ENCODE measurements at places on chromosomes 4 and X. TPM values are rescaled to one million over a fixed set of nuclear protein-coding genes. Genes with fewer than 3 reads are reported as not detected.

GRCh38 chrX:70436343-70436742 lies 8.3 kb upstream of the DLG3 start:
- no peak overlapping the region for H3K4me3 ChIP-seq
- no peak overlapping the region for H3K27ac ChIP-seq
- H3K36me3 ChIP-seq: no peaks in the 10 kb centered on the region
- H3K27me3 ChIP-seq: no peaks in the 10 kb centered on the region

DNA sequence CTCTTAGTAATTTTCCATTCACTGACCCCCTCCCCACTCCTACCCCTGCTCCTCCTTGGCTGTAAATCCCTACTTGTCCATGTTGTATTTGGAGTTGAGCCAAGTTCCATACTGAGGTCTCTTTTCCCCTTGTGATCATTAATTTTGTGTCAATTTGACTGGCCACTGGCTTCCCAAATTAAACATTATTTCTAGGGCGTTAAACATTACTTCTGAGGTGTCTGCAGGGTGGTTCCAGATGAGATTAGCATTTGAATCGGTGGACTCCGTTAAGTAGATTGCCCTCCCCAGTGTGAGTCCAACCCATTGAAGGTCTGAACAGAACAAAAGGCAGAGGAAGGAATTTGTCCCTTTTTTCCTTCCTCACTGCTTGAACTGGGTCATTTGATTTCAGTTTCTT lies 25.7 kb downstream of the SLC39A8 start:
- no peak overlapping the region for H3K4me3 ChIP-seq
- H3K4me1 ChIP-seq: peaks cover 9% of the 10 kb centered on the region
- DNase-seq: no peak
- no peaks in the 10 kb centered on the region for H3K27me3 ChIP-seq

- H3K36me3 ChIP-seq: no peaks in the 10 kb centered on the region
- H3K4me3 ChIP-seq: no peak overlapping the region
- H3K27ac ChIP-seq: no peak overlapping the region
Observed at GRCh38 chr4:7787681-7788141, 151.9 kb downstream of the AFAP1 start.

DNA sequence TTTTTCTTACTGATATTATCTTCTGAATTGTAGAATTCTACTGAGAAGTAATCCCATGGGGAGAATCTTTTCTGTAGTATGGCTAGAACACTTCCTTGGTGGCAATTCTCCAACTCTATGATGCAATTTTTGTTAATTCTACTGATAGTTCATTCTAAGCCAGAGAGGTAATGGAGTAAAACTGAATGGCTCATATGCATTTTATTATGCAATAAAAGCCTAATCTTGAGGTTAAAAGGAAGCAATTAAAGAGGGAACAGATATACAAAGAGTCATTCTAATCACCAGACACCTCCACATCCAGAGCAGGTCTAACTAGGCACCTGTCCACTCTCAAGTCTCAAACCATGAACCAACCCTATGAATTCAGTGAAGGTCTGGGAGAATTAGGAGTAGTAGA lies 9.7 kb downstream of the RAP2C start:
- no peak overlapping the region for H3K4me3 ChIP-seq
- H3K4me1 ChIP-seq: peaks cover 12% of the 10 kb centered on the region
- DNase-seq: no peak
- no peak overlapping the region for H3K27ac ChIP-seq

DNA sequence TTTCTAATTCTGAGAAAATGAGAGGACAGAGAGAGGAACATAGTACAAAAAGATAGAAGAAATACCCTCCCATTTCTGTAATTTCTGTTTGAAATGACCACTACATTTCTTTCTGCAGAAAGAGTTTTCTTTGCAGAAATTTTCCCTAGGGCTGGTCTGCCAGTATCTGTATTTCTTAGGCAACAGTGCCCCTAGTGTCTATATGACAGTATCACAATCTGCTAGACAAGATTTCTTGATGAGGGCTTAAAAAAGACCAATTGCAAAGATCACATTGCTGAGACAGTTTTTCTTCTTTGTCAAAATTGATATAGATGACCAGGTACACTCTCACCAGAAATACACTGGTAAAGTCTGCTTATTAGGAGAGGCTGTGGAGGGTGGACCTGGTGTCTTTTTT lies 81.0 kb upstream of the ZDHHC15 start:
- H3K27ac ChIP-seq: no peak overlapping the region
- no peaks in the 10 kb centered on the region for H3K4me1 ChIP-seq
- H3K4me3 ChIP-seq: no peak overlapping the region
- no peaks in the 10 kb centered on the region for H3K27me3 ChIP-seq

- H3K4me1 ChIP-seq: no peaks in the 10 kb centered on the region
- H3K36me3 ChIP-seq: no peaks in the 10 kb centered on the region
- H3K27ac ChIP-seq: no peak overlapping the region
- no peaks in the 10 kb centered on the region for H3K27me3 ChIP-seq
- H3K4me3 ChIP-seq: no peak overlapping the region
Observed at GRCh38 chrX:138157850-138158249, 553.7 kb downstream of the FGF13 start.

DNA sequence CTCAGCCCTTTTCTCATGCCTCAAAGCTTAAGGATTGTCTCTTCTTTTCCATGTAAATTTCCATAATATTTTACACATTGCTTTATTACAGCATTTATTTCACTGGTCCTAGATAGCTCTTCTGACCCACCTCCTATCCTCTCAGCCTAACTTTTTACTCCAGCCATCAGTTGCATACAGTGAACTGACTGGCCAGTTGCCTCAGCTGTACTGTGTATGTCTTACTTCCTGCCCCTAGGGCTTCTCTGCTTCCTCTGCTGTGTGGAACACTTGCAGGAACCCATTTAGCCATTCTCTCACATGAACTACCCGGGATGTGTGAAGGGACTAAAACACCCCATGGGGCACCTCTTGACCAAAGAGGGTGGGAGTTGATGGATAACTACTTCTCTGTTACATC lies 18.0 kb downstream of the C4orf33 start:
- no peak overlapping the region for H3K27ac ChIP-seq
- H3K4me3 ChIP-seq: no peak overlapping the region
- no peaks in the 10 kb centered on the region for H3K36me3 ChIP-seq
- no peaks in the 10 kb centered on the region for H3K4me1 ChIP-seq
- DNase-seq: no peak
- no peaks in the 10 kb centered on the region for H3K27me3 ChIP-seq

The FGF5 gene
- total RNA-seq: not detected

DNA sequence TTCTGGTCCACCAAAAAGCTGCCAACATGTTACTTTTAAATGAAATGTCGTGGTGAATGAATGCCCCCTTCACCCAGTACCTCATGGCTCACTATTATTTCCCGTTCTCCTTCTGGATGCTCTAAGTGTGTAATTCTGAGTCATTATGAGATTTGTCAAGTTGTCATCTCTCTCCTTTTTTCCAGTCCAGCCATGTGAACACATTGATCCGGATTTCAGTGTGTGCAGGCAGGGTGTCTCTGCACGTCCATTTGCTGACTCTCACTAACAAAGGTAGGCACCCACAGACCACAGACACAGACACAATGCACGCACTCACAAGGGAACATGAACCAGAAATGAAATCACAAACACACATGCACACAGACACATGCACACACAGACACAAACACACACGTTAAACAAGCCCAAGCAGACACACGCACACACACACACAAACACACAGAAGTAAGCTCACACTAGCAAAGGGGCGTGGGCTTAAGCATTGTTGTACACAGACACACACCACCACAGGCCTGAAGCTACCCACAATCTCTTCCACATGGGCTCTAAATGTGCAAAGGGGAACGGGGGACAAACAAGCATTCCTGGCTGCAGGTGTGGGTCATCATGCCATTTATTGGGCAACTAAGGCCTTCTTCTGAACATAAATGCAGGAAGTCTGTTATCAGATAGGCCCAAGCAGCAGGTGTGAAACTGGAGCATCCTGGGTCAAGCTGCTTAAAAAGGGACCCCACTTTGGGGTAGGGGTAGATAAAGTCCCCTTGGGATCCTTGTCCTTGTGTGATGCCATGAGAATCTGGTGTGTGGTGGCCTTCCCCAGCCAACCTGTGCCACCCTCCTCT lies 58.1 kb downstream of the NBDY start:
- DNase-seq: no peak
- no peaks in the 10 kb centered on the region for H3K36me3 ChIP-seq
- no peaks in the 10 kb centered on the region for H3K27me3 ChIP-seq
- no peak overlapping the region for H3K4me3 ChIP-seq

DNA sequence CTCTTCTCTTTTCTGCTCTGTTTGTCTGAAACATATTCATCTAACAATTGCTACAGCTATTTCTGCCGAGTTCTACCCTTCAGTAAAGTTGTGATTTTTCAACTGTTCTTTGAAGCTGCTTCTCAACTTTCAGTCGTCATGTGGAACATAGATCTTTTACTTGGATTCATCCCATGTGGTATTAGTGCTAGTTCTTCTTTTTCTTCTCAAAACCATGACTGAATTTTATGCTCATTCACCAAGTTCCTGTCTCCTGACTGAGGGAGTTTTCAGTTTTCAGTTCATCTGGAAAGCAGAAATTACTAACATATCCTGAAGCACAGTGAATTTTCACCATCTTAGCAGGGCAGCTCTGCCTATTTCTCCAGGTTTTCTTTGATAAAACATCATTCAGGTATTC lies 12.1 kb downstream of the ACSL4 start:
- no peaks in the 10 kb centered on the region for H3K36me3 ChIP-seq
- no peak overlapping the region for H3K27ac ChIP-seq
- no peak overlapping the region for H3K4me3 ChIP-seq
- DNase-seq: no peak
- H3K27me3 ChIP-seq: no peaks in the 10 kb centered on the region

DNA sequence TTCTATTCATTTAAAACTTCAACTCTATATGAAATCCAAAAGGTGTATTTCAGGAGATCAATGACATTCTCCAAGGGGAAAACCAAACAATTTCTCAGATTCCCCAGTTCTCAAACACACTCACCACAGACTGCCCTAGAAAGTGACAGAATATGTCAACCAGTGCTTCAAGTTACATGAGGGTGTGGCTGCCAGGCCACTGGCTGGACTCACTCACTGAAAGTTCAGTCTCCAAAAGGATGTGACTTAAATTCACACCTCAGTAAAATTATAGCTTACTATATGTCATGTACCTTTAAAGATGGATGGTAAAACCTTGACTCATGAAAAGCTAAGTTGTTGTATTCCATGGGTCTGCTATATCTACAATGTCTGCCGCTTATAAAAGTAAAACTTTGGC lies 7.3 kb downstream of the INPP4B start:
- no peak overlapping the region for H3K4me3 ChIP-seq
- H3K27ac ChIP-seq: no peak overlapping the region

DNA sequence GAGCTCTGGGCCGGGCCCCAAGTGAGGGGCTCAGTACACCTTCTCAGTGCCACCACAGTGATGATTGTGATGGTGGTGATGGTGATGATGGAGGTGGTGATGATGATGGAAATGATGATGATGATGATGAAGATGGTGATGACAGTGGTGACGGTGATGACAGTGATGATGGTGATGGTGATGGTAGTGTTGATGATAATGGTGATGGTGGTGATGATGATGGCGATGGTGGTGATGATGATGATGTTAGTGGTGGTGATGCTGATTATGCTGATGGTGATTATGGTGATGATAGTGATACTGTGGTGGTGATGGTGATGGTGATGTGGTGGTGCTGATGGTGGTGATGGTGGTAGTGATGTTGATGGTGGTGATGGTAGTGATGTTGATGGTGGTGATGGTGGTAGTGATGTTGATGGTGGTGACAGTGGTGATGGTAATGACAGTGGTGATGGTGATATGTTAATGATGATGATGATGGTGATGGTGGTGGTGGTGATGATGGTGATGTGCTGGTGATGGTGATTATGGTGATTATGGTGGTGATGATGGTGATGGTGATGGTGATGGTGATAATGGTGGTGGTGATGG lies 29.9 kb downstream of the HMX1 start:
- no peak overlapping the region for H3K4me3 ChIP-seq
- H3K27ac ChIP-seq: no peak overlapping the region
- DNase-seq: no peak
- no peaks in the 10 kb centered on the region for H3K36me3 ChIP-seq
- H3K4me1 ChIP-seq: no peaks in the 10 kb centered on the region

DNA sequence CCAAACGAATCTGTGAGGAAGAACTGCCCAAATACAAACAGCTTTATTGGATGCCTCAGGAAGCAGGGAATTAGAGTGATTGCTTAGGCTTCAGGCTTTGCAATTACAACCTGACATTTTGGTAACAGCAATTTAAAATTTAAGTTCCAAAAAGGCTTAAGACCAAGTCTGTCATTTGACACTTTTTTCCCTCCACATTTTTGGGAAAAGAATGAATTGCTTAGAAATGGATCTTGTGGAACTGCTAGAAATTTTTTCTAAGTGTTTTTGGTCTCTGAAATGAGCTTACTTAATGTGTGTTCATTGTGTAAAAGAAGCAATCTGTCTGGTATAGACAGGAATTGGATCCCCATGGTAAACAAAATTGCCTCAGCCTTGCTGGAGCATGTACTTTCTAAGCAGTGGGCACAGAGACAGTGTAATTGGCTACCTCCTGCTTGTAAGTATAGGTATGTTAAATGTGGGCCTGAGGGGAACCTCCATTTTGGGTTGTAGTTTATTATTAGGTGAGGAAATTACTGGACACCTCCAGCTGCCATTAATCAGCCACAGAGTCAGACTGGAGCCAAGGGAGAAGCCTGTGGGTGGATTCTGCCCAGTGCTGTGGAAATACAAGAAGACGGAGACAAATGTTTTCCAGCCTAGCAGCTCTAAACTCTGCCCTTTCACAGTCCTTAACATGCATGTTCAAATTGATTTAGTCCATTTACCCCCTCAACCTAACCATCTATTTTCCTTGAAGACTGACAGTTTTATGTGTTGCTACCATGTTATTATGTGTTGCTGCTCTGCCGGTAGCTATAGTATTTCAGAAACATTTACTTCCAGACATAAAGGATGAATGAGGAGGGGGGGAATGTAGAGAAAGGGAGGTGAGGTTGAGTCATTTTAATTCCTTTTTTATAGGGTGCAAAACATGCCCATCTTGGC lies 473.0 kb downstream of the SPRY1 start:
- no peak for DNase-seq
- no peaks in the 10 kb centered on the region for H3K4me1 ChIP-seq
- no peaks in the 10 kb centered on the region for H3K36me3 ChIP-seq
- no peaks in the 10 kb centered on the region for H3K27me3 ChIP-seq
- no peak overlapping the region for H3K27ac ChIP-seq

The RXFP1 gene
- 1.5 TPM for total RNA-seq

The KLHL13 gene
- 10.6 TPM for total RNA-seq

DNA sequence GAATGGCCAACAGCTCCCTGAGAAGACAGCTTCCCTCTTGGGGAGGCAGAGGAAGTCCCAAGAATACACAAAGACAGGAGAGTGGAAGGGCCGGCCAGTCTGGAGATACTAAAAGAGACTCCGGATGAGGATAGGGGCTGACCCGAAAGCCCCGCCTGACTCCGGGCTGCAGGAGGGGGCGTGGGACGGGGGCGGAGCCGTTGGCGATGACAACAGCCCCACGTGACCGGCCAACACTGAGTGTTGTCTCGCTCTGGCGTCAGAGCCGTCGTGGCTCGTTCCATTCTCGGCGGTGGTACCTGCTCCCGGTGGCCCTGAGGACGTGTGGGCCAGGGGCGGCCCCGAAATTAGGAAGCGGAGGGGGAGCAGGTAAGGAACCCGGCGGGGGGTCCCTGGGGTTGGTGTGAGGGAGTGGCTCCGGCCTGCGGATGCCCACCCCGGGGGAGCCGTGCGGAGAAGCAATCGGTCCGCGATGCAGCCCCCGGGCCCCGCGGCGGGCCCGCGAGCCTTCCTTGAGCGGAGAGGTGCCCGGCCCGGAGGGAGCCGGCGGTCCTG lies at the start of gene BEX4:
TSS of gene BEX4 (plus strand) at position 239 of the 555 bp plus-strand sequence. CDS start 1,046 bp downstream, outside the sequence.
- peak within 1 kb of the TSS; percentile 69 for H3K4me3 ChIP-seq
- H3K4me1 ChIP-seq: no peaks in the 10 kb centered on the region
- DNase-seq: no peak
- H3K27ac ChIP-seq: peak within 1 kb of the TSS; percentile 88

Measured in vagina (tissue), 2 donors.